Naive thymus-derived CD8-positive, alpha-beta T cell (primary cell): ENCODE measurements at places on chromosomes 13 and 19.

DNA sequence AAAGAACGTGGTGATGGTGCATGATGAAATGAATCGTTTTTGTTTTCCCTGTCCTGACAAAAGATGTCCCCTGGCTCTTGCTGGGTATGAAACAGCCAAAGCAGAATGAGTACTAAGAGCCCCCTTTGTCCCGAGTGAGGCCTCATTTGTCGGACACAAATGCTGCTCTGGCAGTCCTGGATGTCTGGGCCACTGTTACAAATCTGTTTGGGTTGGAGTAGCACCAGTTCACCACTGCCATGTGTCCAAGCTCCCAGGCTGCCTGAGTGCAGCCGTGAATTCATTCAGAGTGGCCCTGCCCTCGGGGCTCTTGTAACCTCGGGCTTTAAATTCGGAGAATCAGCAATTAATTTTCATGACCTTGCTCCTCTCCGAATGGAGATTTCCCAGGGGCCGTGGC is 182.4 kb downstream of the NUFIP1 start:
- no peak for DNase-seq

- no peak for DNase-seq
These were observed 152.7 kb downstream of the USP12 start for GRCh38 chr13:27018882-27019281.

DNA sequence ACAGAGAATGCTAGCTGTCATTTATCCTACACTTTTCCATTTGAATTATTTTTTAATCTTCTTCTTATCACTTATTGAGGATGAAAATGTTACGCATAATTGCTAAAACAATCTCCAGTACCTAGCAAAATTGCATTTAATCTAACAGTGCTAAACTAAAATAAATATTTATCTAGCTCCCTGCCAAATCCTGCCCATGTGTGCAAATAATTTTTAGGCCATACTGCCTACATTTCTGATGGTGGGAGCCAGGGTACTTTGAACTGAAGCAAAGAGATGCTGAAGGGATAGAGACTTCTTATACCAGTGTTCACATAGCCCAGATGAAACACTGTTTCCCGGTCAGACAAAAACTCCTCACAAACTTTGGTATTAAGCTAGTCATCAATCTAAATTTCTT is 1268.7 kb upstream of the PCDH20 start:
- no peak for DNase-seq

- DNase-seq, result no peak
These were observed 66.7 kb downstream of the EPS15L1 start for GRCh38 chr19:16405091-16405490.

DNA sequence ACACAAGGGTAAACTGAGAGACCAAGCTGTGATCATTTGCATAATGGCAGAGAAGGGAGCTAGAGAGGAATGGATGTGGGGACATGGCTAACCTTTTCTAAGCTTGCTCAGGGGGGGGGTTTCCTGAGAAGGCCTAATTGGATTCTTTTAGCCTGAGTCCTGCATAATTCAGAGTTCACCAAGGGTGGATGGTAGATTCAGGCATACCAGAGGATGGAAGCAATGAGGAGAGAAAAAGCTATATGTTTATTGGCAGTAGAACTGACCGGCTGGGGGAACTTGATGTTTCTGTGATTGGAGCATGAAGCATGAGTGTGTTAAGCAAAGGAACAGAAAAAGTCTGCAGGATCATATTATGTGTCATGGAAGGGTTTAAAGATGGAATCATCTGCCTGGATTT is 65.9 kb upstream of the KLF12 start:
- no peak for DNase-seq
